ENCODE measurements at places on chromosomes 5 and 9.

DNA sequence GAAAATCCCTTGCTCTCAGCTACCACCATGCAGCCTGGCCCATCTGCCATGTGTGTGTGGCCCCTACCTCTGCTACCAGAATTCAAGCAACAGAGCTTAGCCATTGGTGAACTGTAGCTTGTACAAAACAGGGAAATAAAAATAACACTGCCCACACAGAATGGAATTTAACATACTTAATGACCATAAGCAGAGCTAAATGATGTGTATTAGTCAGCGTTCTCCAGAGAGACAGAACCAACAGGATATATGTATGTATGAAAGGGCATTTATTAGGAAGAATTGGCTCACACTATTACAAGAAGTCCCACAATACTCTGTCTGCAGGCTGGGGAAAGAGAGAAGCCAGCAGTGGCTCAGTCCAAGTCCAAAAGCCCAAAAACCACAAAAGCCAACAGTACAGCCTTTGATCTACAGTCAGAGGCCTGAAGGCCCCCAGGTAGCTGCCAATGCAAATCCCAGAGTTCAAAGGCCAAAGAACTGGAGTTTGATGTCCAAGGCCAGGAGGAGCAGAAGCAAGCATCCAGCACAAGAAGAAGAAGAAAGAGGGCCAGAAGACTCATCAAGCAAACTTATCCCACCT is 318.8 kb downstream of the DNAH5 start:
- no peak for DNase-seq

GRCh38 chr9:33393581-33393980 is 8.8 kb downstream of the AQP7 start:
- DNase-seq: no peak

- DNase-seq: no peak
These were observed 111.5 kb upstream of the CCNH start for GRCh38 chr5:87524217-87524616.

- DNase-seq: no peak
These were observed 27.0 kb downstream of the PRDM6 start for GRCh38 chr5:123116058-123116457.
